ENCODE measurements at places on chromosomes 4 and X. TPM values are rescaled to one million over a fixed set of nuclear protein-coding genes. Genes with fewer than 3 reads are reported as not detected.

Gene NAA15
- 32.3 TPM for polyA plus RNA-seq

Gene WDFY3
- 44.6 TPM for polyA plus RNA-seq

Gene LRP2BP
- polyA plus RNA-seq: 5.9 TPM

Gene MTM1
- polyA plus RNA-seq: 13.7 TPM

Gene TRIM61
- polyA plus RNA-seq: 2.5 TPM
